IPS-NIHi11 (cell line): ENCODE measurements at places on chromosomes 7 and 10.

DNA sequence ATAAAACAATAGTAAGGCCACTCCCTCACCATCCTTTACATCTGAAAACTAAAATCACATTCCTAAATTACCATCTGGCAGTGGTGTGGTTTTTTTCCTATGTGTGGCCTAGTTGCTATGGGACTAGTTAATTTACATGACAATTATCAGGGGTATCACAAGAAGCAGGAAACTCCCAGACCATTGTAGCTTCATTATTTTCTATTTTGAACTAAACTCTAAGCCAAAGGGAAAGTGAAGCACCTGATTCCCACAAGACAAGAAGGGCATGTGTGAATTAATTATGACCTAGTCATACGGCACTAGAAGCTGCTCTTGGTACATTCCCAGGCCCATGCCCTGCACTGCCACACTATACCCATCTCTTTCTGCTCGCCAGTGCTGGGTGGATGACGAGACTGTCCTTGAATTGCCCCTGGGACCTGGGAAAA lies 103.4 kb downstream of the ATXN7L1 start:
- DNase-seq, result peak; percentile 31

- no peak for DNase-seq
Observed at GRCh38 chr7:26880852-26881251, 16.5 kb upstream of the SKAP2 start.

- no peak for DNase-seq
Observed at GRCh38 chr10:119483001-119483400, 59.5 kb downstream of the RGS10 start.

GRCh38 chr7:82810558-82811259 lies 352.0 kb downstream of the PCLO start:
- DNase-seq, result peak; percentile 58

- DNase-seq, result no peak
Observed at GRCh38 chr10:36578306-36578705, 547.1 kb upstream of the ANKRD30A start.

DNA sequence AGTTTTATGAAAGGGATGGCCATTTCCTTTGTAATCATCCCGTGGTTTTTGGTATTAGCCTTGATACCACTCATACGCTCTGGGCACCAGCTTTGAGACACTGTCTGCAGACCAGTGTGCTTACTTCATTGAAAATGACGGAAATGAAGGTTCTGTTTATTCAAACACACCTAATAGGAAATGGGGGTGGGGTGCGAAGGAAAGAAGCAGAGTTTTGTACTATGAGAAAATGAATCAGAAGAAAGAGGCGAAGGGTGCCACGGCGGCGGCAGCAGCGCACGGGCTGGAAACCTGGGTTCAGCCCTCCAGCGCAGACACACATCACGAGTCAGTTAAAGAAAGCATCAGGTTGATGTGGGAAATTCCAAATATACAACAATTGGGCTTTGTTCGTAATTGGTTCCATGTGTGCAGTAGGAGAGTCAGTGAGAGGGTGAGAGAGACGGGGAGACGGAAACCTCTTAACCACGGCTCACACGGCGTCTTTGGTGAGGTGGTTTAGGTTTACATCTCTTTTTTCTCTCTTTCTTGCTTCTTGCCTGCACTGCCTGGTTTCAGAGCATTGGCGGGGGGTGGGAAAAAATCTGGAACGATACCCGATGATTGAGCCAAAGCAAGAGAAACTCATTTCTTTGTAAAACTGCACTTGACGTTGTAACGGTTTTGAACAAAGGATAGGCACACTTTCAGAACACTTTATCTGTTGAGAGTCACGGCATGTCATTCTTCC lies 321.2 kb downstream of the FRMD4A start:
- DNase-seq, result no peak

DNA sequence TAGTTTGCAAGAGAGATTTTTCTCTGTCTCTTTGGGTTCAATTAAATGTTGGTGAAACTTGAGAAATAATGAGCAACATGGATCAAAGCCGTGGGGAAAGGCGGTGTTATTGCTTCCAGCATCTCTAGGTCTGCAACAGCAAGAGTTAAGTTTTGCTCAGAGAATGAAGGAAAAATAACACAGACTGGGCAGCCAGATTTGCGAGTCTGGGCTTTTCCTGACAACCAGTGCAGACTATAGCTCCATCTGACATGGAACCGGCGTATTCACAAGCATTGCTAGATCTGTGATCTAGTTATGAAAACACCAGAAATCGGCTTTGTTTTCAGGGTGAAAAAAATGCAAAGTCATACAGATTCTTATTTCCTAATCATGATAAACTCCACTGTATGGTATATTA lies 110.4 kb downstream of the CAMK1D start:
- DNase-seq, result no peak

GRCh38 chr10:70232155-70232858 lies 922 bp downstream of the PPA1 start:
- peak; percentile 26 for DNase-seq

DNA sequence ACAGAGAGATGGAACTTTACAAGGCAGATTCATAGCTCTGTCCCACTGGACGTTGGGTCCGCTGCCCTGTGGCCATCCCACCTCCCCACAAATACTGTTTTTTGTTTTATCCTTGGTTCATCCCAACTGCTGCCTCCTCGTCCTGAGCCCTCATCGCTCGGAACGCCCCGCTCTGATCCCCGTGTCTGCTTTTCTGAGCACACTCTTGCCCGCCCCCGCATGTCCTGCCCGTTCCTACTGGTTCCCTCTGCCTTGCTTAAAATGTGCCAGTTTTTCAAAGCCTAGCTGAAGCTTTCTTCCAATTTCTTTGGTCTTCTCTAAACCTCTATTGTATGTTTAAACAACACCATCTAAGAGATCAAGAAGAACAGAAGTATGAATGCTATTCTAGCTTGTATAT lies 19.4 kb downstream of the RNF32 start:
- no peak for DNase-seq

DNA sequence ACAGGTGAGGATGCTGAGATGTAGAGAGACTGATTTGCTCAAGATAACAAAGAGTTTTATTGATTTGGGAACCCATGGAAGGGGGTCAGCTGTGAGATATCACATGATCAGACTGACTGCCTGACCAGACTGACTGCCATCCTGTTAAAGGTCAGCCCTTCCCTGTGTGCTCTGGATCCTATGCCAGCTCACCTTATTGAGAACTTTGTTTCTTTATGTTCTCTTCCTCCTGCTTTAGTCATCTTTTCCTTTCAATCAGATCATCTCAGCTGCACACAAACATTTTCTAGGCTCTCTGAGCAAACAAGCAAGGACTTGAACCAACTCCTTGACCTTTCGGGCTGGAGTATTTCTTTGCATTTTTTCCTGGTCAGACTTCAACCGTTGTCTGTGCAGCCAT lies 50.0 kb upstream of the MTPN start:
- DNase-seq, result no peak

DNA sequence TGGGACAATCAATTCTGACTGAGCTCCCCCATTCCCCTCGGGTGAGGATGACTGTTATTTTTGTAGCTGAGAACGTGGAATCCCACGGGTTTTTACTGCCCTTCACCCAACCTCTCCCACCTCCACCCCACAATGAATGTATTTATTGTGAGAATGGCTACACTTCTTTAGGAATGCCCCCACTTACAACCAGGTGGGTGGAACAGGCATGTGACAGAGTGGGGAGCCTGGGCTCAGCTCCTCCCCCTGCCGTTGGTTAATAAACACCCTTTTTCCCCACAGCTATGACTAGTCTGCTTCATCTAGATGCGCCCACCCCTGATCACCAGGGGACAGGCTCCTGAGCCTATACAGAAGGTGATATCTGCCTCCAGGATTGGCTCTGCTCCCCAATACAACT lies 2.0 kb downstream of the MRPL43 start:
- DNase-seq, result no peak

DNA sequence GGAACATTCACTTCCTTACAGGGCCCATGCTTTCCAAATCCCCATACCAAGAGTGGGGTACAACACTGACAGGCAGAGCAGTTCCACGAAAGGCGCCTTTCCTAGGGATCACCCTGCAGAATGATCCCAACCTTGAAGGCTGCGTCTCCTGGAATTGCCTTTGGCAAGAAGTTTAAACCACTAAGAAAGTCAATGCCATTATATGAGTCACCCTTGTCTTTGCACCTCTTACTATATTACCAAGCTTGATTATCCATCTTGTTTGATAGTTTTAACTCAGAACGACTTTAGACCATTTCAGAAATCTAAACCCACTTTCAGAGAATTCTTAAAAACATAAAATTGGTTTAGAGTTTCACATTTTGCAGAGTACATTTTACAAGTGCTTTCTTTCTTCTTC lies 282.1 kb downstream of the ARHGAP12 start:
- no peak for DNase-seq

DNA sequence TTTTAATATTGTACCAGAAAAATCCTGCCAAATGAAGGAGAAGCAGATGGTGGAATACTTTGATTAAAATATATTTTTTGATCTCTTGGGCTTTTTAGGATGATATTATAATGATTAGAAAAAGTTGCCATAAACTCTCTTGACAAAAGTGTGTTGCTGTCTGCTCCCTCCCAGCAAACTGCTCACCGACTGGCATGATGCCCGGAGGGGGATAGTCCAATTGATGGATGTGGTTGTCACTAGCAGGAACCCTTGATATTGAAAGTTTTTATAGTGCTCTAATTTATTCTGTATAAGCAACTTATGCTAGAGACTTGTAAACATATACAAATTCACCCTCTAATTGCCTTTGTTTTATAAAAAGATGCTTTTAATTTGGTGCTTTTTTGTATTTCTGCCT lies 114.0 kb downstream of the DNAH11 start:
- no peak for DNase-seq
